ENCODE measurements at places on chromosomes 2 and 18.
A peak's percentile ranks its signal among the peaks of the same experiment; 100 is the strongest.

- no peak for DNase-seq
Observed at GRCh38 chr18:10401930-10402329, 52.5 kb upstream of the APCDD1 start.

DNA sequence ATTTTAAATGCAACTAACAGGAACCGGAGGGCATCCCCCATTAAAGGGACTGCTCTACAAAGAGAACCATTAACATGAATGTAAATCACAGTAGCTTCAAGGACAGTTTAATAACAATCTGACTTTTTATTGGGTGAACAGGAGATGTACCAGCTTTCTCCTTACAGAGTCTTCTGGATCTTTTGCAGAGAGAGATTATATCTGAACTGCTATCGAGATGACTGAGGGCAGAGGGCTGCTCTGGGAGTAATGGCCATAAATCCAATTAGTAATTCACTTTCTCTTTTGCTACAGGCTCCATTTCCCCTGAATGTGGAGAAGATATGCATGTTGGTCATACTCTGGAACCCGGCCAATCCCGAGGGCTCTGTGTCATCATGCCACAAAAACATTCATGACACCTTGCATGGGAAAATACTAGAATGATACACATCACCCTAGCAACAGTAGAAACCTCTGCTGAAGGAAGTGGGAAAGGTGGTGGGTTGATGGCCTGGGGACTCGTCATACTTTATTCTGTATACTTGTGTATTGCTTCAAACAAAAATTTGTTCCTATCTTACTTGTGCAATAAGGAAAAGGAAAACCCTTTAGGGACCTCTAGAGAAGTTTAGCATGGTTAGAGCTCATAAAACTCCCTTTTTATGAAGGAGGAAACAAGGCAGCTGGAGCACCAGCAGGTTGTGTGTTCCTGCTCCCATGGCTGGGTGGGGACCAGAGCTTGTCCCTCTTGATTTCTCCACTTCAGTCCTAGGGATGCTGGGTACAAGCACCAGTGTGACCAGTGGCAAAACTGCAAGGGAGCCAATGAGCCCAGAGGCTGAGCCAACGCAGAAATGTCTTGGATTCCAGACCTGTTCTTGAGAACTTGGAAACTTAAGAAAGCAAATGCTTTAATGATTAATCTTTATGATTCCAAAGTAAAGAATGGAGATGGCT is 26.0 kb downstream of the CTAGE1 start:
- peak; percentile 74 for DNase-seq

- DNase-seq = peak; percentile 83
Observed at GRCh38 chr2:191486584-191487320, 191.2 kb upstream of the NABP1 start.

GRCh38 chr2:12227941-12228608 is 481.6 kb downstream of the LPIN1 start:
- DNase-seq = no peak

GRCh38 chr2:66324909-66325528 is 109.9 kb upstream of the MEIS1 start:
- DNase-seq = no peak
